ENCODE measurements at places on chromosomes 5 and 9. TPM values are rescaled to one million over a fixed set of nuclear protein-coding genes. Genes with fewer than 3 reads are reported as not detected.

The DMGDH gene
- 5.1 TPM for total RNA-seq

The RNF183 gene
- not detected for total RNA-seq

The IRGM gene
- 0.09 TPM for total RNA-seq

The TMEM215 gene
- total RNA-seq, result not detected

The SLC6A3 gene
- not detected for total RNA-seq

The SPACA9 gene
- 2.7 TPM for total RNA-seq

The ANXA2R gene
- 5.7 TPM for total RNA-seq

The LRRC19 gene
- not detected for total RNA-seq

The CDC14B gene
- total RNA-seq, result 29.9 TPM

The KIF4B gene
- 0.09 TPM for total RNA-seq

The ADAMTSL1 gene
- total RNA-seq, result 37.5 TPM

The C9orf57 gene
- total RNA-seq, result not detected

The WHRN gene
- 1.4 TPM for total RNA-seq

The SPATA31A3 gene
- not detected for total RNA-seq

The MELK gene
- total RNA-seq, result 6.5 TPM

The TNIP1 gene
- 66.6 TPM for total RNA-seq

The FOXD4L5 gene
- total RNA-seq, result 0.09 TPM

The TMOD1 gene
- 0.16 TPM for total RNA-seq

The IL31RA gene
- 0.77 TPM for total RNA-seq

The IRX1 gene
- total RNA-seq, result 0.09 TPM

The FOXI1 gene
- not detected for total RNA-seq
